ENCODE measurements at places on chromosomes 12 and 14.

DNA sequence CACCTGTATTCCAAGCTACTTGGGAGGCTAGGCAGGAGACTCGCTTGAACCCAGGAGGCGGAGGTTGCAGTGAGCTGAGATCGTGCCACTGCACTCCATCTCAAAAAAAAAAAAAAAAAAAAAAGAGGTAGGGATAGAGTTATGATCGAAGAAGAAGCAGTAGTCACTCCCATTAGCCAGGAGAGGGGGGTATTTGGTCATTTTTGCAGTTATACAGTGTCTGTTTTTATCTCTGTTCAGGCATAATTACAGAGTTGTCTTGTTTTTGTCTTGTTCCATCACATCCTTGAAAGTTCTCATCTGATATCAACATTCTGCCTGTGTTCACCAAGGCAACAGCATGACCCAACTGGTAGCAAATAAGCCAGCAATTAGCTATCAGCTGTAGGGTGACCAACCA is 98.5 kb upstream of the TMPO start:
- DNase-seq, result no peak

GRCh38 chr12:100372853-100373640 is 16.2 kb downstream of the SLC17A8 start:
- no peak for DNase-seq

DNA sequence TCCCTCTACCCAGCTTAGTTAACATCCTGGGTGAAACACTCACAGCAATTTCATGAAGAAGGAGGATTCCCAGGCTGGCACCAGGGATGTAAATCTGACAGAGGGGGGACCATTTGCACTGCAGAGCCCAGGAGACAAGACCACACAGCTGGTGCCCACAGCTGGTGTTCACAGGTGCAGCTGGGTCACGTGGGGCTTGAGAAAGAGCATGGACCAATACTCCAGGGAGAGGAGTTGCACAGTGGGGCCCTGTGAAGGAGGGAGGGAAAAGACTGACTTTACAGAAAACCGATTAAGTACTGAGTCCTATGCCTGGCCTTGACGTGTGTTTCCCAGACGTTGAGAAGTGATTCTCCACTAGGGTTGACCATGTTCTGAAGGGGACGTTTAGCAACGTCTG is 1316.7 kb upstream of the TMEM132C start:
- DNase-seq, result no peak

DNA sequence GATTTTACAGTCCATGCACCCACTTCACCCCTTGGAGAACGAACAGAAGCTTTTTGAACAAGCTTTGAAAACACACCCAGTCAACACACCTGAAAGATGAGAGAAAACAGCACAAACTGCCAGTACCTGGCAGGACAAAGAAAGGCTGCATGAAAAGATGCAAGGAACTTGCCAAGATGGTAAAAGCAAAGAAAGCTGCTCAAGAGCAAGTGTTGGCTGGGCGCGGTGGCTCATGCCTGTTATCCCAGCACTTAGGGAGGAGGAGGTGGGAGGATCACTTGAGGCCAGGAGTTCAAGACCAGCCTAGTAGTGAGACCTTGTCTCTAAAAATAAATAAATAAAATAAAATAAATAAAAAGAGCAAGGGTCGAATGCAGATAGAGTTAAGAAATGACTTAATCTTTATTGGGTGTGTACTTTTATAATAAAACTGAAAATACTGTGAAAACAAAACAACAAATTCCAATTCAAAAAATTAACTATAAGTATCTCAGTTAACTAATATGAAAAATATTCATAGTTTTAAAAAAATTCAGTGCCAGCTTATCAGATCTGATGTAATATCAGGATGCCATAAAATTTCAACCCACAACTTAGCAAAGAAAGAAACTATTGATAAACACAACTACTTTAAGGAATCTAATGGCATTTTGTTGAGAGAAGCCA is 59.2 kb downstream of the HECTD4 start:
- no peak for DNase-seq

DNA sequence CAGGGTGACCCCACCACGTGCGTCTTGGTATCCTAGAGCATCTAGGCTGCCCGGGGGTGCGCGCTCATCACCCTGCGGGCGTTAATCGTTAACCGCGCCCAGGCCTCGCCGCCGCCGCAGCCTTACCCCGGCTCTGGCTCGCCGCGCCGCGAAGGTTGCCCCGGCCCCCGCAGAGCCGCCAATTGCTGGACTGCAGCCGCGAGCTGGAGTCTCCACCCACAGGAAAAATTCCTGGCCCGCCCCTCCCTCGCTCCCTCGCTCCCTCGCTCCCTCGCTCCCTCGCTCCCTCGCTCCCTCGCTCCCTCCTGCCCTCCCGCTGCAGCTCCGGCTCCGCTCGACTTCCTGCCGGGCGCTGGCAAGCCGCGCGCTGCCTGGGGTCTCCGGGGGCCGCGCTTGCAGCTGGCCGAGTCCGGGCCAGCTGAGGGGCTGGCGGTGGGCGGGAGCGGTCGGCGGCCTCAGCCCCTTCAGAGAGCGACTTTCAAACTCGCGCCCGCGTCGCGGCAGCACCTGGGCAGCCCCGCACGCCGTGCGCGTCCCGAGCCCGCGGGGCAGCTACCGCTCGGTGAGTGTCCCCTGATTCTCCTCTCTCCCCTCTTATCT is at the start of gene PLEKHG3:
PLEKHG3 (plus strand) TSS at position 282 of the 600 bp plus-strand sequence. CDS start 23,208 bp downstream, outside the sequence.
- peak; percentile 90 for DNase-seq

DNA sequence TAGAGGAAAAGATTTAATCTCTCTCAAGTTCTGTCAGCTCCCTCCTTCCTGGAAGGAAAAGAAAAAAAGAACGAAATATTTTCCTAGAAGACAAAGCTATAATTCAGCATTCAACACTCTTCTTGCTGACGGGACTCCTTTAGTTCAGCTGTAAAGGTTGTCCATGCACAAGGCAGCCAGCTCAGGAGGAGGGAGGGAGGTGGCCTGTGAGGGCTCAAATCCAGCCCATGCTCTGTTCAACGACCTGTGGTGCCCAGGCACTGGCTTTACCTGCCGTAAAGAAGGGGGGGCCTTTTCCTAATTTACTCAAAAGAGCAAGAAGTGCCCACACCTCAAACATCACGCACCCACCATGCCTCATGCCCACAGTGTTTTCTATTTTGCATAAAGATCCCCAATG is 109.3 kb downstream of the TMTC1 start:
- no peak for DNase-seq
